ENCODE measurements at places on chromosomes 7 and 10. TPM values are rescaled to one million over a fixed set of nuclear protein-coding genes. Genes with fewer than 3 reads are reported as not detected.

CYTH3 gene
- total RNA-seq, result 11.1 TPM

PIK3CG gene
- total RNA-seq, result 3.5 TPM

LAMB4 gene
- total RNA-seq, result 0.22 TPM

PTEN gene
- 60.1 TPM for total RNA-seq

ZNF365 gene
- total RNA-seq, result not detected

C10orf67 gene
- not detected for total RNA-seq

CTTNBP2 gene
- total RNA-seq, result not detected

FLNC gene
- 131 TPM for total RNA-seq

HPS6 gene
- 22.7 TPM for total RNA-seq

MKLN1 gene
- 20.4 TPM for total RNA-seq

ASB15 gene
- total RNA-seq, result not detected

INPP5F gene
- total RNA-seq, result 8.1 TPM

GRM3 gene
- total RNA-seq, result not detected

GPR141 gene
- total RNA-seq, result not detected

TLX1 gene
- total RNA-seq, result not detected

PRKG1 gene
- total RNA-seq, result 0.87 TPM

INMT gene
- under 0.01 TPM for total RNA-seq

UNCX gene
- total RNA-seq, result not detected

NUB1 gene
- 31.2 TPM for total RNA-seq

PTPRN2 gene
- total RNA-seq, result 4.6 TPM

WNT8B gene
- total RNA-seq, result not detected

ENO4 gene
- not detected for total RNA-seq

OR6B1 gene
- not detected for total RNA-seq

H2BK1 gene
- total RNA-seq, result not detected

NKX1-2 gene
- total RNA-seq, result not detected

DGKI gene
- total RNA-seq, result 1.1 TPM

OPN1SW gene
- not detected for total RNA-seq

MTURN gene
- 9.8 TPM for total RNA-seq

LRRC61 gene
- 5.8 TPM for total RNA-seq

CASD1 gene
- 17.9 TPM for total RNA-seq

PLEKHS1 gene
- total RNA-seq, result not detected

TEX47 gene
- not detected for total RNA-seq

SEMA4G gene
- total RNA-seq, result 0.99 TPM

NXPH1 gene
- not detected for total RNA-seq

PLEKHA1 gene
- total RNA-seq, result 22.8 TPM

C10orf90 gene
- total RNA-seq, result not detected

CH25H gene
- total RNA-seq, result 4.4 TPM

NYAP1 gene
- 6.3 TPM for total RNA-seq

TWIST1 gene
- 0.44 TPM for total RNA-seq

CPSF4 gene
- 16.3 TPM for total RNA-seq

KIAA1549 gene
- 2.4 TPM for total RNA-seq

SPDYE16 gene
- total RNA-seq, result not detected

FRAT1 gene
- total RNA-seq, result 5.8 TPM

HTR7 gene
- total RNA-seq, result under 0.01 TPM

MAGI2 gene
- total RNA-seq, result 0.44 TPM

EEPD1 gene
- 0.65 TPM for total RNA-seq

ANKRD2 gene
- total RNA-seq, result 0.44 TPM

OR2A5 gene
- not detected for total RNA-seq

LIPJ gene
- not detected for total RNA-seq

RPEL1 gene
- 0.20 TPM for total RNA-seq

ITPRID1 gene
- total RNA-seq, result not detected

IDI2 gene
- not detected for total RNA-seq

HOGA1 gene
- under 0.01 TPM for total RNA-seq

LEP gene
- not detected for total RNA-seq

SFXN4 gene
- total RNA-seq, result 10.1 TPM

LIPN gene
- total RNA-seq, result not detected

All from lung microvascular endothelial cell (primary cell).